ENCODE measurements at places on chromosomes 16 and 17.

DNA sequence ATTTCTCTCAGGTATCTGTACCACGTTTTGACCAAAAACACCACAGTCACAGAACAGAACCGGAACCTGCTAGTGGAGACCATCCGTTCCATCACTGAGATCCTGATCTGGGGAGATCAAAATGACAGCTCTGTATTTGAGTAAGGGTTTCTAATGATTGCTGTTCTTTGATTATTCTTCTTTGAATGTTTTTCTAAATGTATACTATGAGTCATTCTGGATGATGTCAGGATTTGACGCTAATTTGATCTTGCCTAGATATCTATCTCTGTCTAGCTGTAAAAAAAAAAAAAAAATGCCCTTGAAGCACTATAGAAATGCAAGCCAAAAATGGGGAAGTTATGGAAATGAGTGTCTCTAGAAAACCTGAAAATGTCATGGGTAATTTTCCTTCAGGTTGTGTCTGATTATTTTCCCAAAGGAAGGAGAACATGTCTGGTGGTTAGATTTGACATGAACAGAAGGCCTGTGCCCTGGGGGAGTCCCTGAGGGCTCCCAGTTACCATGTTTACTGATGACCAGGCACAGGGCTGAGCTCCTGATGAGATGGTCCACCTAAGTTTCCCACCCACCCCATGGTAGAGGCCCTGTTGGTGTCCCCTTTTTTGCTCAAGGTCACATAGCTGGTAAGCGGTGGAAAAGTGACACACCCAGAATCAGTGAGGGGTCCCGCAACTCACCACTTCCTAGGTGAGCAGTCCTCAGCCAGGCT lies 13.6 kb downstream of the CLEC16A start:
- DNase-seq, result no peak

DNA sequence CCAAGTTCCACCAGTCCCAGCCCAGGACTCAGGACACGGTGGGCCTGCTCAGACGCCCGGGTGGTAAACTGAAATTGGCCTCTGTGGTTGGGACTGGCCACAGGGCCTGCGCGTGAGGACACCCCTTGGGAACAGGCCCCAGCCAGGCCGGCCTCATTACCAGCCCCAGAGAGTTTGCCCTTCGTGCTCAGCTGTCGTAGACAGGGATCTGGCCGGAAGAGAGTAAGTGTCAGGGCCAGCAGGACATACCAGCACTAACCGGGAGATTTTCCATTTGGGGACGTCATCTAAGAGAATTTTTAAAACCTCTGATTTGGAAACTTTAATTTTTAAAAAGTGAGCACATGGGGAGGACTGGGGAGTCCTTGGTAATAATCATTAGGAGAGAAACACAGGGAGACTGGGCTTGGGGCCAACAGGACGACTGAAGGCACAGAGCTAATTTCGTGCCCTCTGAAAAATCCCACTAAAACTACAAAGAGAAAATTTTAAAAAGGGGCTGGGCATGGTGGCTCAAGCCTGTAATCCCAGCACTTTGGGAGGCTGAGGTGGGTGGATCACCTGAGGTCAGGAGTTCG lies 2.4 kb upstream of the RBFOX3 start:
- DNase-seq, result no peak

GRCh38 chr16:89268987-89269735 lies 51.7 kb downstream of the ZNF778 start:
- DNase-seq, result no peak

GRCh38 chr17:61442878-61443474 lies 9.2 kb upstream of the TBX4 start:
- DNase-seq, result no peak

GRCh38 chr17:76480632-76481031 lies 13.2 kb downstream of the AANAT start:
- no peak for DNase-seq

DNA sequence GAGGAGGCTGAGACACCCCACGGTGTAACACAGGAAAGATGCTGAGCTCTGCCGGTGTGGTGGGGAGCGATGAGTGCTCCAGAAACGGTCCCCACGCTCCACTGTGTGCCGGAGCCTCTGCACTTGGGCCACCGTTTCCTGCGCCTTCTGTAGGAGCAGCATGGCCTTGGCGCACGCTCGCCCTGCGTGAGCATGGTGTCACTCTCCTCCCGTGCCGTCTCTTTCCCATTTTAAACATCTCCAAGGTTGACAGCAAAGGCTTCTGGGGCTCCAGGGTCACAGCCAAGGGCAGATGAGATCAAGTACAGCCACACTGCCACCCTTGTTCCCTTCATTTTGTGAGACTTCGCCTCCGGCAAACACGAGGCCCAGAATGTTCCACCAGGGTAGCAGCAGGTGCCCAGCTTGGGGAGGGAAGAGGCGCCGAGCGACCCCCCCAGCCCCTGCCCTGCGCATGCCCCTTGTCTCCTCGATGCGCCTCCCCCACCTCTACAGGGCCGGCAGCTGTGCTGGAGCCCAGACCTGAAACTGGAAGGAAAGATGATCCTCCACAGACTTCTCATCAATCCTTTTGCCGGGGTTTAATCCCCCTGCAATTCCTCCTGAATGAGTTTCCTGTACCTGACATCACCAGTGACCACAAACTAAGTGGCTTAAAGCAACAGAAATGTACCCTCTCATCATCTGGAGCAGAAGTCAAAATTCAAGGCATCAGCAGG lies 19.9 kb upstream of the OSGIN1 start:
- DNase-seq, result no peak

- DNase-seq, result no peak
Observed at GRCh38 chr17:76822184-76822778, 45.9 kb upstream of the MGAT5B start.

DNA sequence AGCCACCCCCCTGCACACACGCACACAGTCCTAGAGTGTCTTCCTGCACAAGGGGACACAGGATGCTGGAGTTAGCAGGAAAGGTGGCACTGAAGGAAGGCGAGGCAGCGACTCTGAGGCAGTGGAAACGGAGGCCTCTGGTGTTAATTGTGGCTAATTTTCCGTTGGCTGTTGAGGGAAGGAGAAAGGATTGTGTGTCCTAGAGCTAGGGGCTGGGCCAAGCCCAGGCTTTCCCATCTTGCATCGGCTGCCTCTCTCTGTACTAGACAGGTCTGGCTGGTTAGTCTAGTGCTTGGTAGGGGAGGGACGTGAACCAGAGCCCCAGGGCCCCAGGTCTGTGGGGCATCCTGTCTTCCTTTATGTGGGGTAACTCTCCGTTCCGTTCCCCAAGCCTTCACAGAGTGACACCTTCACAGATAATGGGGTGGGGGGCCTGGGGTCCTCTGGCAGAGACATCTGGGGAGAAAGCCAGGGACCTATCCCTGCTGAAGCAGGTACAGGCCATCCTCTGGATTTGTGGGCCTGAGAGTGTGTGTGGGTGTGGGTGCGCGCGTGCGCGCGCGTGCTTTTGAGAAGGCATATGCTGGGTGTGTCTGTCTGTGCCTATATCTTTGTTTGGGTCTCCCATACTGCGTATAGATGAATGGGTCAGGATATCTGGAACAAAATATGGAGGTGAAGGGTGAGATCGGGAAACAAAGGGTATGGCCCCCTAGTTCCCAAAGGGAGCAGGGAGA lies at the start of gene CHD3:
TSS of gene CHD3 (plus strand) at position 606 of the 737 bp plus-strand sequence. CDS start 212 bp downstream, outside the sequence.
- DNase-seq, result peak; percentile 57

- DNase-seq, result no peak
Observed at GRCh38 chr17:2948721-2949468, 114.5 kb downstream of the OR1D5 start.

- no peak for DNase-seq
Observed at GRCh38 chr16:76947749-76948148, 243.2 kb upstream of the MON1B start.

- no peak for DNase-seq
Observed at GRCh38 chr17:8698162-8698971, 46.3 kb downstream of the CCDC42 start.

- DNase-seq, result no peak
Observed at GRCh38 chr16:54822492-54822891, 108.2 kb upstream of the IRX5 start.

DNA sequence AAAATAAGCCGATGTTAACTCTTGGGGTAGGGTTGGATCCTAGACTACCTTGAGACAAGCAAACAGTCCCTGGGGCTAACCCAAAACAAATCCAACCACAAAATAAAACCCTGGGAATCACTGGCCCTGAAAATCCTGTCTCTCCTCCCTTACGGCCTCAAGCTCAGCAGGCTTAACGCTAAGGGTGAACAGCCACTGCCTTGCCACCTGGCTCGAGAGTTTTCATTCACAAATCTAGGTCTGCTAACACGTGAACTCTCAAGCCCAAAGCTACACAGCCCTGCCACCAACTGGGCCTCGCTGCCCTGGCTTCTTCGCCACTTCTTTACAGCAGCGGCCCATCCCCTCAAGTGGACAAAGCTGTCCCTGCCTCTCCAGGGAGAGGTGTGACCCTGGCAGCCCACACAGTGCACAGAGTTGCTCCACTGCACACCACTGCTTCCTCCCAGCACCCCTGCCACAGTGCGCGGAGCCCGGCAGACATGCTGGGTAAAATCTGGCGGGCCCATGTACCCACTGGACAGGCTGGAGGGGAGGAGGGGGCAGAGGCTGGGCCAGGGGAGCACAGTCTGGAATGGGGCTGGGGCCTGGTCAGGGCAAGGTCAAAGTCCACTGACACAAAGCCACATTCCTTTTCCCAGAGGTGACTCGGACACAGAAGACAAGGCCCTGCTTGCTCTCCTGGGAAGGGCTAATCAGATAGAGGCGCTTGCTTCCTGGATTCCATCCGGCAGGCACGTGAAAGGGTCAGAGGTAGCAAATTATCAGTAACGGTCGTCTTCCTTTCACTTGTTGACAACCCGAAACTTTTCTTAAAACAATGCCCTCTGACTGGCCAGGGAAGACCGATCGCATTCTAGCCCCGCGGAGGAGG lies 996 bp downstream of the PCYT2 start:
- DNase-seq, result no peak

DNA sequence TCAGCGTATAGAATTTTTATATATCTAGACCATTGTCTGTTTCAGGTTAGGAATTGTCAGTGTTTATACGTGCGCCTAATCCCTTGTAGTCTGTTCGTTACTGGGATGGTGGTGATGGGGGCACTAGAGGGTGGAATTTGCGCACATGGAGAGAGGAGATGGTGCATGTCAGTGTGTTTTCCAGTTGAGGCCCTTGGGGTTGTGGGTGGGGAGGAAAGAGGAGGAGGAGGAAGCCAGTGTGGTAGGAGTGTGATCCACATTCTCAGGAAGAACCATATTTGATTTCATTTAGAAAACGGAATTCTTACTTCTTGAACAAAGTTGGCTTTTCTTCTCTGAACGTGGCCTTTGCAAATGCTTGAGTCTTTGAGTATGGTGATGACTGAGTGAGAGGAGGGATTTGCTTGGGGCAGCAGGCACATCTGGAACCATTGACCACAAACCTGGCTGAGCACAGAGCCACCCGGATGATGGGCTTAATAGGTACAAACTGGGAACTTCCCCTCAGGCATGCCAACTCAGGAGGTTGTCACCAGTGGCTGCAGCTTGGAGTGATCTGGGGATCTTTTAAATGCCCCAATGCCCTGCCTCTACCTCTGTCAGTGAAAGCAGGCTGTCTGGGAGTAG lies 98.9 kb downstream of the PRKCB start:
- DNase-seq, result no peak

DNA sequence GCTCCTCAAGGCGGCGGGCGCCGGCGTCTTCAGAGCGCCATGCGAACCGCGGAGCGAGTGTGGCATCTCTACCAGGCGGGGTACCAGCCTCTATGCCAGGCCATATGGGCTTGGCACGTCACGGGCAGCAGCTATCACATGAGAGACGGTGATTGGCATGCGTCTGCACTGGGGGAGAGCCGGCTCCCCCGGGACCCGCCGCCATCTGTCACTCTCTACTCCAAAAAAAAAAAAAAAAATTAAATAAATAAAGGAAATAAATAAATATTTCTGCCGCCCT lies at the start of gene NEUROD2:
TSS of gene NEUROD2 (minus strand) at position 70 of the 280 bp plus-strand sequence. CDS start 1,321 bp downstream, outside the sequence.
- DNase-seq, result no peak

GRCh38 chr16:16850274-16850673 lies 471.3 kb downstream of the NPIPA7 start:
- DNase-seq, result no peak

GRCh38 chr16:84062734-84063640 lies 20.4 kb upstream of the SLC38A8 start:
- DNase-seq, result peak; percentile 69

GRCh38 chr16:73418691-73419090 lies 370.8 kb upstream of the ZFHX3 start:
- no peak for DNase-seq

- DNase-seq, result no peak
Observed at GRCh38 chr16:51144203-51144602, 6.9 kb downstream of the SALL1 start.

- DNase-seq, result no peak
Observed at GRCh38 chr16:77918809-77919707, 103.3 kb upstream of the CLEC3A start.

DNA sequence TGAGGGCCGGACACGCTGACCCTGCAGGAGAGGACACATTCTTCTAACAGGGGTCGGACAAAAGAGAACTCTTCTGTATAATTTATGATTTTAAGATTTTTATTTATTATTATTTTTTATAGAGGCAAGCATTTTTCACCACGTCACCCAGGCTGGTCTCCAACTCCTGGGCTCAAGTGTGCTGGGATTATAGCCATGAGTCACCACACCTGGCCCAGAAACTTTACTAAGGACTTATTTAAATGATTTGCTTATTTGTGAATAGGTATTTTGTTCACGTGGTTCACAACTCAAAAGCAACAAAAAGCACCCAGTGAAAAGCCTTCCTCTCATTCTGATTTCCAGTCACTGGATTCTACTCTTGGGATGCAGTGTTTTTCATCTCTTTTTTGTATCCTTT lies 2.3 kb upstream of the SERPINF1 start:
- DNase-seq, result no peak

- DNase-seq, result no peak
Observed at GRCh38 chr16:4081047-4081446, 35.2 kb downstream of the ADCY9 start.

DNA sequence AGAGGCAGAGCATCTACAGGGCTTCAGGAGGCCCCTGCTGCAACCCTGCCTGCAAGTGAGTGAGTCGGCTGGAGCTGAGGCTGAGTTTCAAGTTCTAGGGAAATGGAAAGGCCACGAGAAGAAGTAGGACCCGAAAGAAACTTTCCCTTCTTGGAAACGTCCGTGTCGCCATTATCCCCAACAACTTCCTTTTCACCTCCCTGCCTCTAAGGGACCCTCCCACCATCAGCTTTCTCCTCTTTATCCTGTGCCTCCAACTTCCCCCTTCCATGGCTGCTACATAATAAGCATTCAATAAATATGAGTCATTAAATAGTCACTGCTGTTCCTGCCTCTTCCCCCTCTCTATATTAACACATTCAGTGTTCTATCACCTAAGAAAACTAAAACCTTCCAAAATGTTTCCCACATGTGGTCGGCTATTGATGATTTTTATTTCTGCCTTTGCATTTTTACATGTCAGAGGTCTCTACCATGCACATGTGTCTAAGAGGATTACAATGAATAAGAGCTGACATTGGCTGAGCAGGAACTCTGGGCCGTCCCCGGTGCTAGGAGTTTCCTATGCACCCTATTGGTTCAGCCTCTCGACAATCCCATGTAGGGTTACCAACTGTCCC lies 115.9 kb upstream of the TNRC6C start:
- peak; percentile 23 for DNase-seq

GRCh38 chr17:1574697-1575471 lies 12.3 kb upstream of the PITPNA start:
- DNase-seq, result no peak

GRCh38 chr16:20647736-20648135 lies 49.7 kb downstream of the ACSM1 start:
- no peak for DNase-seq

Data from CD4-positive, alpha-beta T cell treated with Interleukin-17A for 4 hours (primary cell).